ENCODE measurements at places on chromosomes 3 and 15.

GRCh38 chr3:122989856-122990575 lies 37.5 kb downstream of the SEMA5B start:
- DNase-seq = no peak

DNA sequence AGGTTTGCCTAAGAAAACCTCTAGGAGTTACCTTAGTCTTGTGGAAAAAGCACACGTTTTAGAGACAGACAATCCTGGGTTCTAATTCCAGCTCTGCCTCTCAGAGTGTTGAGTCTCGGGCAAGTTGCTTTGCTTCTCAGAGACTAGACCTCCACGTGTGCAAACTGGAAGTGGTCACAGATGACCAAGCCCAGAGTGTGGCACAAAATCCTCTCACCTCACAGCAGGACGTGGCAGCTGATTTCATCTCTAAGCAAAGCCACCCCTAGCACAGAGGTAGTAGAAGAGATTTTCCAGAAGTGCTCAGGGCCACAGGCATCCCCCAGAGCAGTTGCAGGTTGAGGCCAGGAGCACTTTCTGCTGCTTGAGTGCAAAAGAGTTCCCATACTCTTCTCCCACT lies 79.2 kb downstream of the CD47 start:
- DNase-seq = no peak

DNA sequence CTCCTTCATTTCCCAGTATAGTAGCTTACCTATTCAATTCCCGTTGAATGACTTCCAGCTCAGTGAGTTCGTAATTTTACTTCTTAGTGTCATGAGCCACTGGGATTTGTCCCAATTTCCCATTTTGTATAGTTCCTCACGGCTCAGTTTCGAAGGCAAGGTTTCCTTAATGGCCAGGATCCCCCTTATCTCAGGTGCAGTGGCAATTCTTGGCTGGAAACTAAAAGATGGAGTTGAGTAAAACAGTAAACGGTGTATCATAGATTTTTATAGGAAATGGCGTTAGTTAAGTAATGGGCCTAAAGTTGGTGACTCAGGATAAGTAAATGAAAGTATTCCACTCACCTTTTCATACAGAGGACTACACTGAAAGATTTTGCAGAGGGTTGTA lies 522 bp upstream of the LMLN start:
- DNase-seq = no peak

- DNase-seq = no peak
Measured at GRCh38 chr3:100911956-100912355, 81.3 kb downstream of the ABI3BP start.

DNA sequence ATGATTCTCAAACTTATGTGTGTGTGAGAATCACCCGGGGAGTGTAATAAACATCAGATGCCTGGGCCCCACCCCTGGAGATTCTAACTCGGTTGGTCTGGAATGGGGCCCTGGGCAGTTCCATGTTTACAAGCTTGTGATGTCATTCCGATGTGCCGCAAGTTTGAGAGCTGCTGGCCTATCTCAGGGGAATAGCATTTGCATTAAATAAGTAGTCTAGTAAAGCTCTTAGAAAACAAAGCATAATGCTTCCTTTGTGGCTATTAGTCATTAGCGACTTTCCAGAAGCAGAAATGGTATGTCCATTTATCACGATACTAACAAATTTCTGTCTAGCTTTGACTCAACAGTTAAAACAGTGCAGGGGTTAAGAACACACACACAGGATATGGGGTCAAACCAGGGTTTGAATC lies 20.9 kb downstream of the PGBD4 start:
- DNase-seq = no peak

DNA sequence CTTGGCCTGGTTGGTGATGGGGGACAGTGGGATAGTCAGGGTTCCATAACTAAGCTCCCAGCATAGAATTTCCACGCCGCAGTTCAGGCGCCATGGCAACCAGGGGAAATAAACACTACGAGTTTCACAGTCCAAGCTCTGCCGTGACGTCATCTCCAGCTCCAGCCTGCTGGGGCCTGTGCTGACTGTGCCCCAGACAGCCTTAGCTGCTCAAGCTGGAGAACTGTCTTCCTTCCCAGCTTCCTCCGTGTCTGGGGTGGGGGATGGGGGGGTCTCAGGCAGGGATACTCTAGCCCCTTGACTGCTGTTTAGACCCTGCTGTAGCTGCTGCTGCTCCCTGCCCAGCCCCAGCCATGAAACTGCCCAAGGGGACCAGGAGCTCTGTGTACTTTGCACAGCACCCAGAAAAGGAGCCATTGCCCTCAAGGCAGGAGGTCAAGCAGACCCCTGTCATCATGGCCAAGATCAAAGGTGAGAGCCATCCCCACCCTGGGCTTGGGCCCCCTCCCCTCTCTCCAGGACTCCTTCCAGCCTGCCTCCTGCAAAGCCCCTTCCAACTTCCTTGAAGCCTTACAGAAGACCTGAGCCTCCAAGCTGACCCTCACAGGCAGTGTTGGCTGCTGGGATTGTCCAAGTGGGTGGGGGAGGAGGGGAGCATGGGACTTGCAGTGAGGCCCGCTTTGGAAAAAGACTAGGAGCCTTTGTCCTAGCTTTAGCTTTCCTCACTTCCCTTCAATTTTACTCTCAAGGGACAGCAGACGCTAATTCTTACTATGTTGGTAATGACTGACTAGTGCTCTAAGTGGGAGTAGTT lies 11.4 kb upstream of the CSPG4 start:
- DNase-seq = peak; percentile 83

- no peak for DNase-seq
Measured at GRCh38 chr15:51735228-51736010, 2.0 kb downstream of the LYSMD2 start.

GRCh38 chr3:37619568-37619967 lies 242.1 kb upstream of the CTDSPL start:
- DNase-seq = no peak

- no peak for DNase-seq
Measured at GRCh38 chr15:99721896-99722295, 11.3 kb downstream of the LYSMD4 start.

- DNase-seq = no peak
Measured at GRCh38 chr15:93041159-93041547, 47.9 kb downstream of the RGMA start.

DNA sequence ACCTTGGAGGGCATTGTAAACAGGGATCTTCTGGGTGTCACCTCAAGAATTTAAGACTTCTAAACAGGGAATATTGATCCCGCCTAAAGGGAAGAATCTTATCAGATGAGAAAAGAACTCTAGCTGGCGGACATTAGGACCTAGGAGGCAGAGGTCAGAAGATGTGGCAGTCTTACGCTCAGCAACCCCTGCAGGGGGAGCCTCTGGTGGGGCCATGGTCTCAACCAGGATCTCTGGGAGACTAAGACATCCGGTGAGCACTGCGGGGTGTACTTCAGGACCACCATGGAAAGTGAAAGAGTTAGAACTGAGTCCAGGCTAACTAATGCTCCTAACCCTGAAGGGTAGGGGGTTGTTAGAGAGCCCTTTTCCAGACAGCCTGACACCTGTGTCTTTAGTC lies 295.2 kb downstream of the VGLL3 start:
- DNase-seq = no peak

DNA sequence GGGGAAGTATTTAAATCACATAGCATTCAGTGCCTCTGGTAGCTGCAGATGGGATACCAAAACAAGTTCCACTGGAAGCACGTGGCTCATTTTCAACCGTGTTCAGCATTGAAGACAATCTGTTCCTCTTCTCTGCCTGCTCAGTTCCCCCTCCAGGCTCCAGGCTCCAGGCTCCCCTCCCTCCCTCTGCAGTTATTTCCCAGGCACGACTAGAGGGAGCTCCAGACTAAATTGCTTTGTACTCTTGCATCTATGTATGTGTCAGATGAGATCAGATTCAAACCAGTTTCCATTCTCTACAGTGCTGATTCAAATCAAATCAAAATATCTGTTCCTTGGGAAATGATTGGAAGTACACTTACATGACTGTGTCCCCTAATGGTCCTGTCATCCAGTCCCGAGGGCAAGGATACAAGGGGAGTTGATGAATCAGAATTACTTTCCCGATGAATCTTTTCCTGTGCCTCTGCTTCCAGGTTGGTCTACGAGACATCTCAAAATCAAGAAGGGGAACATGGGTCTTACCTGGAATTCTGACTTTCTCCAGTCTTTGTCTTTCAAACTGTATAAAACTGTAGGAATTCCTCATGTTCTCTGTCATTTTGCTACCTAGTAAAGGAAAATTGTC lies 600.5 kb downstream of the EDEM1 start:
- no peak for DNase-seq

GRCh38 chr3:148937467-148938255 lies 53.7 kb upstream of the GYG1 start:
- DNase-seq = no peak

GRCh38 chr15:81776976-81777375 lies 268.8 kb downstream of the MEX3B start:
- DNase-seq = no peak

DNA sequence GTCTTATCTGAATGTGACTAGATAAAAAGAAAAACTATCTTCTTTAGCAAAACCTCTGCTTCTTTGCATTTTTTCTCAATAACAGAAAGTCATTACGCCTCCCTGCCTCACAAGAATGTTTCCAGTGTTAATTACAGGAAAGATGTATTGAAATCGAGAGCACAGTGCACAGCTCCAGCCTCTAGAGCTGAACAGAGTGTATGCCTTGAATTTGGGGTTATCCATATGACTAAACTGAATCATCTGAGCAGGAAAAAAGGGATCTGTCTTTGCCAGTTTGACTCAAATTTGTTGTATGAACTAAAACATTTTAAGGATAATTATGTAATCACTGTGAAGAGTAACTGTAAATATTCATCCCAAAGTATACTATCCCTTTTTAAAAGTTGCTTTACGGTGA lies 149.1 kb upstream of the CGNL1 start:
- no peak for DNase-seq

DNA sequence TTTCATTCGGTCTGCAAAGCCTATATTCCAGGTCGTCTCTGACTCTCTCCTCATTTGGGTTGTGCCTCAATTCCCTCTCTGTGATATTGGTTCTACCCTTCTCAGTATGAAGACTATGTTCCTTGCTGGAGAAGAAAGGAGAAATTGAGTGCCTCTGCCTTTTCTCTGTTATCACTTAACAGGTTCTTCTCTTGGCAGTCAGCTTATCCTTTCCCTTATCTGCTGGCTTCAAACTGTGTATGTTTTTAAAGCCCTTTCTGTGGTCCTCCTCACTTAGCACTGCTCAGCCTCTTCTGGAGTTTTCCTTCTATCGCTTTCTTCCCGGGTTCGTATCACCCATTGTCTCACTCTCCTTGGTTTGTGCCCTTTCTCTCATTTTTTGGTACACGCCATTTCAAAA lies 65.3 kb upstream of the FSTL1 start:
- no peak for DNase-seq

GRCh38 chr3:44058022-44058867 lies 183.4 kb upstream of the TOPAZ1 start:
- DNase-seq = peak; percentile 62

DNA sequence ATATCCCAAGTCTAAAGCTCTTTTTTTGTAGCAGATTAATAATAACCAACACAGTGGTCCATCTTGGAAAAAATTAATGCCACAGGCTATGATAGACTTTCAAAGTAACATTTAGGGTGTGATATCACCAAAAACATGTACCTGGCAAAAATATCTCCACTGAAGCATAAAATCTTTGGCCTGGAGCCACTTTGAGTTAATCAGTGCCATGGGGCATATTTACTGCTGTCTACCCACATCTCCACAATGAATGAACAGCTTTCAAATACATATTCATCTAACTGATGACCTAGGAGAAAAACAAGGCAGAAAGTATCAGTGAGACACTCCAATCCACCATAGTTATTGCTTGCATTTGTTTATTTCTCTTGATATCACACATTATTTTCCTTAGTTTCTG lies 296.0 kb upstream of the MDFIC2 start:
- peak; percentile 48 for DNase-seq

DNA sequence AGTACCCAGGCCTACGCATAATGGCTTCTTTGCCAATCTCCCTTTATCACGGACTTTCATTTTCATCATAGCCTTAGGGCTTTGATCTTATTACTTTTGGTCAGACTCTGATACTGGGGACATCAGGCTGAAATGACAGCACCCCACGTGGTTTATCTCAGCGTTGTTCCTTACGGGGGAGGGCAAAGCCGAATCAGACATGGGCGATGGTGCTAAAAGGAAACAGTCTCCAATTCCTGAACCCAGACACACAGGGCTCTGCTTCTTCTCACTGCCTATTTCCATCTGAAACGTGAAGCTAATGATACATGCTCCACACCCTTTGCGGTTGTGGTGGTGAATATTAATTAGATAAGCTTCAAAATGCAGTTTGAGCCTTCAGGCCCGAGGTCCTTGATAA lies 59.4 kb upstream of the CD47 start:
- no peak for DNase-seq

DNA sequence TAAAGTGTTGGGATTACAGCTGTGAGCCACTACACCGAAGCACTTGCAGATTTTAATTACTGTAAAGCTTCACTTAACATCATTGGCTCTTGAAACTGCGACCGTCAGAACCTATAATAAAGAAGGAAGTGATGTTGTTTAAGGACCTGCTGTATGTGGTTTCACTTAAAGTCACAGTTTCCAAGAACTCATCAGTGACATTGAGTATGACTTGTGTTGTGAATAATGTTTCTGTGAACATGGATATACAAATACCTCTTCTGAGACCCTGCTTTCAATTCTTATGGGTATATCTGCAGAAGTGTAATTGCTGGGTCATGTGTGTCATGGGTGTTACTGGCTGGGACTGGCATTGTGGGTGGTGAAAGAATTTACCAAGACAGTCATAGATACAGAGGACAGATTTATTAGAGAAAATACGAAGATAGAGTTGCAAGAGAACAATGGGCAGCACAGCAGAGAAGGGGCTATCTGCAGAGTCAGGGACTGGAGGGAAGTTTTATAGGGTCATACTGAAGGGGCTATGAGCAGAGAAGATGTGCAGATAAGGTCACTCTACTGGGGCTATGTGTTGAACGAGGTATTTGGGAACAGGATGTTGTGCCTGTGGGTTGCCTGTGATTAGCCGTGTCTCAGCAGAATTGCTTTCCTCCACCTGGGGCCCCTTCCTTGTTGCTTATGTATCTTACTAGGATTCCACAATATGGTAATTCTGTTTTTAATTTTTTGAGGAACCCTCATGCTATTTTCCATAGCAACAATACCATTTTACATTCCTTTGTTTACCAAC lies 4.5 kb downstream of the NDUFB5 start:
- DNase-seq = no peak

GRCh38 chr3:27312044-27312668 lies 57.0 kb downstream of the NEK10 start:
- peak; percentile 92 for DNase-seq

DNA sequence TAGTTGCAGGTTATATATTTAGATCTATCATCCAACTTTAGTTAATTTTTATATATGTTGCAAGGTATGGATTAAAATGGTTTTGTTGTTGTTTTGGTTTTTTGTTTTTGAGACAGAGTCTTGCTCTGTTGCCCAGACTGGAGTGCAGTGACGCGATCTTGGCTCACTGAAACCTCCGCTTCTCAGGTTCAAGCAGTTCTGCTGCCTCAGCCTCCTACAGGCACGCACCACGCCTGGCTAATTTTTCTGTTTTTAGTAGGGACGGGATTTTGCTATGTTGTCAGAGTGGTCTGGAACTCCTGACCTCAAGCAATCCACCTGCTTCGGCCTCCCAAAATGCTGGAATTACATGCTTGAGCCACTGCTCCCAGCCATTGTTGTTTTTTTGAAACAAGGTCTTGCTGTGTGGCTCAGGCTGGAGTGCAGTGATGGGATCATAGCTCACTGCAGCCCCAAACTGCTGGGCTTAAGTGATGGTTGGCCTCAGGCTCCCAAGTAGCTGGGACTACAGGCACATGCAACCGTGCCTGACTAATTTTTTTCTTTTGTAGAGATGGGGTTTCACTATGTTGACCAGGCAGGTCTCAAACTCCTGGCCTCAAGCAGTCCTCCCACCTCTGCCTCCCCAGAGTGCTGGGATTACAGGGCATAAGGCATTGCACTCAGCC lies 92.0 kb downstream of the ZNF609 start:
- DNase-seq = peak; percentile 25

- no peak for DNase-seq
Measured at GRCh38 chr3:128316481-128316891, 150.2 kb downstream of the DNAJB8 start.
